ENCODE measurements at places on chromosomes 6 and 20.

DNA sequence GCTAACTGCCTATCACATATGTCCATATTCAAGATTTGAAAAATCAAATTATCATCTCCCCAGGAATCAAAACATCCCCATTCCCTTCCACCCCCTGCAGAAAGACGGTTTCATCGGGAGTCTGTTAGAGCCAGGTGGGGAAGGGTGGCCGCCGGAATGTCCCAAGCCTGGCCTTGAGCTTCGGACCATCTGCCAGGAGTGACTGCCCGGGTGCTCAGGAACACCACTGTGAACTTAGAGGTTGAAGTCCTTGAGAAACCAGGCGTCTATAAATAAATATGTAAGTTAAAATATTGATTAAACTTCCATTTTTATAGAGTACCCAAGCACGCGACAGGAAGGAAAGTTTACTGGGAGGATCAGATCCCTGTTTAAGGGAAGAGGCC is 250.8 kb downstream of the DLL1 start:
- DNase-seq = no peak

- DNase-seq = no peak
Observed at GRCh38 chr6:129662980-129663431, 47.0 kb downstream of the ARHGAP18 start.

GRCh38 chr6:140897349-140897748 is 1235.4 kb upstream of the GJE1 start:
- no peak for DNase-seq

DNA sequence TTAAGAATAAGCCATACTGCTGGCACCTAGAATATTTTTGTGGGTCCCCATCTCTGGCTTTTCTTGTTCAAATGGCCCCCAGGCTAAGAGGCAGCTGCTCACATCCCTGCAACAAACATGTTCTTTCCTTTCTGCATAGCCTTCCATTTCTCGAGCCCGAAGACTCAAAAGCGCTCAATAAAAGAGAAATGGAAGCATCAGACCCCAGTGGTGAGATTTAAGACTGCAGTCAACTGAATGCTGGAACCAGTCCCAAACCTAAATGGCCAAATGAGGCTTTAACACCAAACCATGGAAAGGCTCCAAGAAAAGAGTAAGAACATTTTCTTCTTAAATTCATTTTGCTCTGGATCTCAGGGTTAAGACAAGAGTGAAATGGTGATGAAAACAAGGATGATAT is 122.1 kb upstream of the TRAF3IP2 start:
- DNase-seq = no peak

GRCh38 chr6:122733259-122733658 is 46.3 kb upstream of the FABP7 start:
- no peak for DNase-seq

DNA sequence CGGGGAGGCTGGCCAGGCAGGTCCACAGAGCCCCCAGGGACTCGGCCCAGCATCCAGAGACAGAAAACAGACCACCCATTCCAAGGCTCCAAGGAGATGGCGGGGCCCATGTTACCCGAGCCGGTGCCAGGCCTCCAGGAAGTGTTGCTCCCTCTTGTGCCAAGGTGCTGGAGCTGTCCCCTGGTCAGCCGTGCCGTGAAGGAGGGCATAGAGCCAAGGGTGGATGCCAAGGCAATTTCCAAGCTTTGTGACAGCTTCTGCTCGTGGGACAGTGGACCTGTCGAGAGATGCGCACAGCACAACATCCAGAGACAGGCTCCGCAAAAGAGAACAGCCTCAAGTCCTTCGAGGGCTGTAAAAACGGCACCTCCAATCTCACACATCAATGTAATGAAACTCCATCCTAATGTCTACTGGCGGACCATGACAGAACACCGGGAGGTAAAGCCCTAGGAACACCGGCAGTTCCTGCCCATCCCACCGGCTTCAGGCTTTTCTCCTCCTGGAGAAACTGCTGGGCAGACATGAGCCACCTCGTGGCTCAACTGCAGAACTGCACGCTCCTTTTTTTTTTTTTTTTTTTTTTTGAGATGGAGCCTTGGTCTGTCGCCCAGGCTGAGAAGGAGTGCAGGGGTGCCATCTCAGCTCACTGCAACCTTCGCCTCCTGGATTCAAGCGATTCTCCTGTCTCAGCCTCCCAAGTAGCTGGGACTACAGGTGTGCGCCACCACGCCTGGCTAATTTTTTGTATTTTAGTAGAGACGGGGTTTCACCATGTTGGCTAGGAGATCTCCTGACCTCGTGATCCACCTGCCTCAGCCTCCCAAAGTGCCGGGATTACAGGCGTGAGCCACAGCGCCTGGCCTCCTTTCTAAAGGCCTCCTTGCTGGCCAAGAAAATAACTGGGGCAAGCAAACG is 30.9 kb upstream of the AVP start:
- DNase-seq = no peak

All from BJ (cell line).